Stimulated activated CD8-positive, alpha-beta memory T cell treated with anti-CD3 and anti-CD28 coated beads, Interleukin-2, amount 100 ng/mL, for 1 hour (primary cell): ENCODE measurements at places on chromosomes 1 and 21.

DNA sequence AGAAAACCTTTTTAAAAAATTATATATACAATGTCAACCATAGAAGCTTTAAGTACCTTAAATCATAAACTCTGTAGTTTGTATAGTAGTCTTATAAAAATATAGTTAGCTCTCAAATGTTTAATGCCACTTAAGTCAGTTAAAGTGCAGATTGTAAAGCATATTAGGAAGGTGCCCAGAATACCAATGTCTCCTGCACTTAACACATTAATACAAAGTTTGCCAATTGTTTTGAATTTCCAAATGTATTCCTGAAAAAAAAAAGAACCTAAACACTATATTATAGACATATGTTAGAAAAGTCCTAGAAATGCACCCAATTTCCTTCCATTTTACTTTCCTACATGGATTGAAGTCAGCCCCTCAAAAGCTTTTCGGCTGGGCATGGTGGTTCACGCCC, 12.1 kb downstream of the F3 start:
- no peak for DNase-seq

GRCh38 chr1:59229138-59229537, 67.8 kb upstream of the FGGY start:
- DNase-seq, result no peak

DNA sequence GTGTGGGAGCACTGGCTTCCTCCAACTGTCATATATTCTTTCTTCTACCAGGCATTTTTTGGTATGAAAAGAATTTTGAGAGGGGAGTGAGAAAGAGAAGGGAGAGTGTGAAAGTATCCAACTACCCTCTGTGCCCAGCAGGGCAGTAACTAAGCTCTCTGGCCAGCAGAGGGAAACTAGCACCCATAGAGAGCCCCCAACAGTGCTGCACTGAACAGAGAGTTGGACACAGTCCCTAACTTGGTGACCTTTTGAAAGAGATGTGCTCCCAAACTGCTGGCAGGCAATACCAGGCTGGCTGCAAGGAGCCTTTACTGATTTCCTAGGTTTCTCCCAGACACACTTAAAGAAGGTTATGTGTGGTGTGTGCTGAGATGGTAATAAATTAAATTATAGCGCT, 118.8 kb upstream of the PBX1 start:
- no peak for DNase-seq

DNA sequence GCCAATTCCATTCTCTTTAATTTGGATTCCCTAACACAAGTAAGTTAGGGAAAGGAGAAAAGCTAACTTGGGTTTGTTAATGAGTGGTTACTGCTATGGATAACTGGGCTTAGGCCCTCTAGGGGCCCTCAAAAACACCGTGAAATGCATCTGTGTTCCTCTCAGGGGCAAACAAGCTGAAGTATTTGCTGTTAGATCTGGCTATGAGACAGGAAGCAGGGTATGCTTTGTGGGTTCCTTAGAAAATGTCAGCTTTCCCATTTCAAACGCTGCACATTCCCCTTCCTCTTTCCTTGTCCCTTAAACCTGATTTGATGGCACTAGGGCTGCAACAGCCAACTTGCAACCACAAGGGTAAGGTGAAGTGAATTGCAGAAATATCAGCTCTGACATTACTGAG, 5.7 kb upstream of the CAP1 start:
- DNase-seq, result no peak

- DNase-seq, result no peak
Observed at GRCh38 chr1:7467476-7468175, 303.5 kb upstream of the VAMP3 start.

DNA sequence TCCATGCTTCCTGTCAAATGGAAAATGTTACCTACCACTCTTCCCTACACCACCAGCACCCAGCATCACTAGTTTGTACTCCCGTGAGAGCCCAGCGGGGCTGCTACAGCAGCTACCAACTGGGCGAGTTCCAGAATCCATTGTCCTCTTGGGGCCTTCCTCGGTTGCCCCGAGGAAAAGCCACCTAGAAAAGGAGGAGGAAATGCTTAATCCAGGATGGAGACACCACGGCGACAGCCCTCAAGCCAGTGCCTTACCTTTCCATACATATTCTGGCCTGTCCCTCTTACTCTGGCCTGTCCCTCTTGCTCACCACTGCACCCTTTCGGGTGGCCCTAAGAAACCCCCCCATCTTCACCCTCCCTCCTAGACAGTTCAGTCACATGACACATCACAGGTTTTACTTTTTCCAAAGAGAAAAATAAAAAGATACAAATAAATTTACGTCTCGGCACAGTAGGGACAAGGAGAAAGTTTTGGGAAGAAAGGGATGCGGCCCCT, 478 bp downstream of the RIT1 start:
- DNase-seq, result no peak

DNA sequence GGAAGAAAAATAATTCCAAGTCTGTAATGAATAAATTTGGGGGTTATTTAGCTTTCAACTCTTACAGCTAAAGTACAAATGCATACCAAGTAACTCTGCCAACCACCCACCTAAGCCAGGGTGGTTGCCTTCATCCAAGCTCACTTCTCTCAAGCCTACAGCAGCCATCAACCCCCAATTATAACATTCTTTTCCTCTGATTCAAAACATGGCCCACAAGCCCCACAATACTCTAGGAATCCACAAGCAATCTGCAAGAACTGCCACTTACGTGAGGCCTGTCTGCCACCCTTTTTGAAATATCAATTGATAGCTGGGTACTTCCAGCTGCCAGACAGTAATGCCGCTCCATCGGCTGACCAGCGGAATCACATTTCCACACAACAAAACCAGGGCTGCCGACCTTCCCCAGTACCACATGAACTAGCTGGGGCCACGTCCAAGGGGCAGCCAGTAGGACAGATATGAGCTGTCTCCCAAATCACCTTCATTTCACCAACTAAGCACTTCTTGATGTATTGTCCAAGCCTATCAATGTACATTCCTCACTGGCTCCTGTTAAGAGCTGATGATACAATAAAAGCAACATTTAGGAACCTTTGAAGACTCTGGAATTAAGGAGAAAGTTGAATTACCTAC, 3.2 kb downstream of the LBR start:
- DNase-seq, result no peak

DNA sequence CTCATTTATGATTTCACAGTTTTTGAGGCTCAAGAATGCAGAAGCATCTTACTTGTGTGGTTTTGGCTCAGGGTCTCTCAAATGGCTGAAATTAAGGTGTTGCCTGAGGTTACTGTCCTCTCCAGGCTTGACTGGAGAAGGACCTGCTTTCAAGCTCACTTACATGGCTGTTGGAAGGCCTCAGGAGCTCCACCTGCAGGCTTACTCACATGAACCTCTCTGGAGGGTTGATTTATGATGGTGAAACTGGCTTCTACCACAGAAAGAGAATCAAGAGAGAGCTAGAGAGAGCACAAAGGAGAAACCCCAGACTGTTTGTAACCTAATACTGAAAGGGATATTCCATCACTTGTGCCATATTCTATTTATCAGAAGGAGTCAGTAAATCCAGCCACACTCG, 6.2 kb upstream of the KCNK2 start:
- no peak for DNase-seq
